ENCODE measurements at places on chromosomes 5 and 9.

DNA sequence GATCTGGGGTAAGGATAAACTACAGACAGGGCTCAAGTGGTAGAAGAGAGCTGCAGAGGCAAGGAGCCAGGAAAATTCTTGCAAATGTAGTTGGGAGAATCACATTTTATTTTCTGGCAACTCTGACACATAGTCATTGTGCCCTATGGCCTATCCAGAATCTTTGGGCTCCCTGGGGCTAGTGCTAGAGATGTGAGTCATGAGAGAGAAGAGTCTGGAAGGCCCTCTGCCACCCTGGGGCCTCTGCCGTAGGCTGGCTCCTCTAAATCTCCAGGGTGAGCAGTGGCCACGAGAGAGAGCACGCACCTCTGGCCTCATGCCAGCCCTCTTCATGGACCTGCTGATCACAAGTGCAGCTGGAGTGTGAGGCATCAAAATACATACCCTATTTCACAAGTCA is 74.3 kb upstream of the SSBP2 start:
- peak; percentile 85 for DNase-seq

DNA sequence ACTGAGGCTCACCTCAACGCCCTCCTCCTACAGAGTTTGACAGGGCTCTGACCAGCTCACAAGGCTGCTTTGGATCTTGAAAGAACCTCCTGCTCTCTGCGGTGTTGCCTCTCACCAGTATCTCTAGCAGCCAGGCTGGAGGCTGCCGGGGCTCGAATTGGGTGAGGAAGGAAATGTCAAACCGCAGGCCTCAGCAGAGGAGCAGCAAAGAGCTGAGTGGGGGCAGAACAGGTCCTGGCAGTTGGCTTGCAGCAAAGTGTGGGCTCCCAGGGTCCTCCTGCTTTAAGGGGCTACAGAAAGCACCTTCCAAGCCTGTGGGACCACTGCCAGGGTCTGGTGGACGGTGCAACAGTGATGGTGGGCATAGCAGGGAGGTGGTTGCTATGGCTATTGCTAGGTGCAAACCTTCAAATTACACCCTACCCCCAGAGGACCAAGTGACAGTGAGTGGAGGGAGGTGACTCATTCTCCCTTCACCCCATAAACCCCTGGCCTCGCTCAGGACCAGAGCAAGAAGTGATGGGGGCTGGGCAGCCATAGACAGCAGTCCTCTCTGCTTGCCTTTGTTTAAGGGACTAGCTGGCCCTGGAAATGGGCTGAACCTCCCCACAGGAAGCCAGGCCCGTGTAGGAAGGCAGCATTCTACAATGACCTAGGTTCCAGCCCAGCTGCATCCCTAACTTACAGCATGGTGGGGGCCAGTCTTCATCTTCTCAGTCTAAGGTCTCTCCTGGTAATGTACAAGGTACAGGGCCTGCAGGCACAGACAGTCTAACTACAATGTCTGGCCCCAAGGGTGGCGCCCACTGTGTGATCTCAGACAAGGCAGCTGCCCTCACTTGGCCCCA is 18.7 kb downstream of the LCP2 start:
- DNase-seq: no peak

- no peak for DNase-seq
Measured at GRCh38 chr5:1746371-1747078, 53.1 kb downstream of the MRPL36 start.

DNA sequence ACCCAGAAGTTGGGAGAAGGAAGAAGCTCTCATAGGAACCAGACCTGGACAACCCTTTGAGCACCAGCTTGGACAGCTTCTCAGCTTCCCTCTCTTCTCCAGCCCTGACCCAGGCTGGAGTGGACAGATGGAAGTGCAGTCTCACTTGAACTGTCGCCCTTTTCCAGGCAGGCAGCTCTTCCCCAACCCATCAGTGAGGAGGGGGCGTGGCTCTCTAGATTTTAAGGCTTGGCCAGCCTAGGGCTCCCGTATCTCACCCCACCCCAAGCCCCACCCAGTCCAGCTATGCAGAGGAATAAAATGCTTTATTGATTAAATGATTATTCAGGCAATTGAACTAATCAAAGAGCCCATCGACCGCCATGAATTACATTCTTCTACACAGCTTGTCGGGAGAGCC is 2.2 kb downstream of the PAX5 start:
- no peak for DNase-seq

DNA sequence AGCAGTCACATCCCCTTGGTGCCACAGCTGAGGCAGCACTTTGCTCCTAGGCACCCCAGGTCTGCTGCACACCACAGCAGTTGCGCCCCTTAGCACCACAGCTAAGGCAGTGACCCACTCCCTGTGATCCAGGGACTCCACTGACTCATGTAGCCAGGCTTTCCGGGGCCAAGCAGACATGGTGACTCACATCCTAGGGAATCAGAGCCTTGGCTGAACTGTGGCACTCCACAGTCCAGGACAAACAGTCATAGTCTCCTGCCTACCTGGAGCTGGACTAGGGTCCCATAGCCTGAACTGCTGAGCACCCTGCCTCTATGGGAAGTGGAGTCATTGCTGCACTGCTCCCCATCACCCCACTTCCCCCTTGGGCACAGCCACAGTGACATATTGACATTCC is 338.7 kb downstream of the NPR3 start:
- DNase-seq: no peak

GRCh38 chr9:16867576-16868311 is 2.7 kb downstream of the BNC2 start:
- no peak for DNase-seq

DNA sequence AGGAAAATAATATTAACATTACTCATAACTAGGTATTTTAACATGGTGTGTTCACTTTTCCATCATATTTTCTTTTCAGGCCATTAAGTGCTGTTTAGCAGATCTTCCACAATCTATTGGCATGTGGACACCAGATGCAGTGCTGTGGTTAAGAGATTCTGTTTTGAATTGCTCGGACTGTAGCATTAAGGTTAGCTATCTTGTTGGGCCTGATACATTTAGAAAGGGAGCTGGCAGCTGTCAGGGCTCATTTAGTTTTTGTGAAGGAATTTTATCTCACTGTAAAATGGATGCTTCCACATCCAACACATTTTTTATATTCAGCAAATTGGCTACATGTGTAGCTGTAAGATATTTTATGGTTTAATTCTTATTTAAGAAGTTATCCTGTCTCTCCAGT is 20.7 kb upstream of the TMOD1 start:
- DNase-seq: no peak

DNA sequence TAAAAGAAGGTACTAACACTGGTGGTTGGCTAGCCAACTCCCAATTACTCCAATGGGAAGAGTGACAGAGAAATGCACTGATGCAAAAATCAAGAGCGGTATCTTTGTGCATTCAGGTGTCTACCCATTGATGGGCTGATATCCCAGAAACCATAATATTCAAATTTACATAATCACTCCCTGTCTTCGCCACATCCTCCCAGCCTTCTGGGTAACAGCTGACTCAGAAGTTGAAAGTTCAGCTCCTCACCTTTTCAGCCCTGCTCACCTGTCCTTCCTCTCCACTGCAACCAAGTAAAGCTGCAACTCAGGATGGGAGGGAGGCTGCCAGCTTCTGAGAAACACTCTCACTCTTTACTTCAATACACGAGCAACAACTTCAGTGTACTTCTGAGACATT is 6.9 kb downstream of the SUSD1 start:
- no peak for DNase-seq

DNA sequence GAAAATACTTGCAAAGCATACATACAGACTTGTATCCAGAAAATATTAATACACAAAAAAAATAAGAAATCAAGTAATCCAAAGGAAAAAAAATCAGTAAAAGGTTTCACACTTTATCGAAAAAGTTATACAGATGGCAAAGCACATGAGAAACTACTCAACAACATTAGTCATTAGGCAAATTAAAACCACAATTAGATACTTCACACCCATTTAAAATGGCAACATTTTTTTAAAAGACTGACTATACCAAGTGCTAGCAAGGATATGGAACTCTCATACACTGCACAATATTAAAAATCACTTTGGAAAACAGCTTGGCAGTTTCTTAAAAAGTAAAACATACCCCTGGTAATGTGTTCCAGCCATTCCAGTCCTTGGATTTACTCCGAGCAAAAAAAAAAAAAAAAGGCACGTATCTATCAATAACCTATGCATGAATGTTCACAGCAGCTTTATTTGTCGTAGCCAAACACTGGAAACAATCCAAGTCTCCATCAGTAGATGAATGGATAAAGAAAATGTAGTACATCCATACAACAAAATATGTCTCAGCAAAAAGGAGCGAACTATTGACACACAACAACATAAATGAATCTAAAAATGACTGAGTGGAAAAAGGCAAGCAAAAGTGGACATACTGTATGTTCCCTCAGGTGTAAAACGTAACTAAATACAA is 66.0 kb downstream of the GNAQ start:
- no peak for DNase-seq

- no peak for DNase-seq
Measured at GRCh38 chr5:139381837-139382761, 998 bp downstream of the SLC23A1 start.

DNA sequence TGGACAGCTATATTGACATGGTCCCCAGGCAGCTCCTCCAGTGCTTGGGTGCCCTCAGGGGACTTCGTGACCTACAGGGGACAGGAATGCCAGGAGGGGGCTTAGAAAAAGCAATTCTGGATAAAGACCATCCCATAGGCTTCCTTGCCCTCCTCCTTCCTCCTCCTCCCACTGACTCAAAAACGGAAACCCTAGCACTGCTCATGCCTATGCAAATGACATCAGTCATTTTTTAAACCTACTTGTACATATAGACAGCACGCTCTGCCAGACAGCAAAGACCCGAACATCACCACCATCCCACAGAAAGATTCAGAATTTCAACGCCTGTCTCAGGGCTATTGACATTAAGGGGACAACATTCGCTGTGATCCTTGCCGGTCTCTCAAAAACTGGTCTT is 11.0 kb downstream of the IGFBPL1 start:
- DNase-seq: no peak

- DNase-seq: no peak
Measured at GRCh38 chr9:105697871-105698270, 3.5 kb downstream of the TMEM38B start.

DNA sequence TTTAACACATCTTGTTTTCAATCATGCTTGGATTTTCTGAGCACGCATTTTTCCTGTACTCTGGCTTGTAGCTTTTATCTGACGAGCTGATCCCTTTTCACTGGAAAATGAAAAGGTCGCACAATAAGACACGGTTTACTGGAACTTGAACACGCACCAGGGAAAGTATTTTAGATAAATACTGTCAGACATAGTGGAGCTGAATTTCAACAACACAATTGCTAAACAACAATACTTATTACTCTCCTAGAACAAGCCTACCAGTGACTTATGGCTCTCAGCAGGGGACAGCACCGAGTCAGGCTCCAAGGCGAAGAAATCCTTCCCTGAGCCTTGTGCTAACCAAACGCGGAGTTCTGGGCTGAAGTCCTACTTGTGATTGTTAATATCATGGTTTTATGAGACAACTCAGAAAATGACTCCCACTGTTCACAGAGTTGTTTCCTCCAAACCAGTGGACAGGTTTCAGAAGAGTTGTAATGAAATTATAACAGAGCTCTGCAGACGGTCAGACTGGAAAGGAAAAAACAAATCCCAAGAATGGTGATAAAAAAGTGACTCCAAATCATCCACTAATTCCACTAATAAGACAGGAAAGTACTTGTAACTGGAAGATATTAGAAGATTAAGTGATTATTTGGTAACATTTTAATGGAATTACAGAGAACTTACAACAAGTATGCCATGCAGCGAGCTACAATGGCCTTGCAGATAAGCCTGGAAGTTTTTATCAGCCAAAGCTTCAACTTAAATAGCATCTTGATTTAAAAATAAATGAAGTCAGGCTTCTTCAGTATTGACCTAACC is 359.6 kb downstream of the EBF1 start:
- DNase-seq: no peak

DNA sequence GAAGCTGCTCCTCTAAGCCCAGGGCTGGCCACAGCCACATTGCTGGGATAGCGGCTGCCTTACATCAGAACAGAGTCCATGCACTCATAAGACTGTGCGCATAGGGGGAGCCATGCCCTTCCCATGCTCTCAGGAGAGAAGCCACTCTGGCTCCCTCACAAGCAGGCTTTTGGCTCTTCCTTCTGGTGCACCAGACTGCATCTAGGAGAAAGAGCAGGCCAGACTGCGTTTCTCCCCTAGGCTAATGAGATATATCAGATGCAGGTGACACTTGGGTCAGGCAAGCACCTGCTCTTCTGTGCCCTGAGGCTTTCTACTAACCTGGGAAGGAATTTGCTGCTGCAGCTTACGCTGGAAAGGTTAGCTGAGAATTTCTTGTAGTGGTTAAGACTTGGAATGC is 43.2 kb upstream of the BRINP1 start:
- DNase-seq: no peak

DNA sequence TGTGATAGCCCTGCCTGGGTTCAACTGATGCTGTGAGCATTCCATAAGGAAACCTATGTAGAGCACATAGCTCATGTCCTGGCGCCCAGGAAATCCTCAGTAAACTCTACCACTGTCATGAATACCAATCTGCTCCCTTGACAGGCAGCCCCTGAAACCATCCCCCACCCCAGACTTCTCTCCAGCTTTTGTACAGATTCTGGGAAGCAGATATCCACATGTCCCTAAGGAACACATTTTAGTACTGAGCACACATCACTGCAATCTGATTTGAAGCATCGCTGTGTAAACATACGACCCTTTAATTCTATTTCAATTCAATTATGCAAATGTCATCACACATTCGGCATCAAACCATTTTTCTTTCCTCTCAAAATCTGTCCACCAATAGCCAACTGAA is 89.5 kb upstream of the FSTL4 start:
- no peak for DNase-seq

DNA sequence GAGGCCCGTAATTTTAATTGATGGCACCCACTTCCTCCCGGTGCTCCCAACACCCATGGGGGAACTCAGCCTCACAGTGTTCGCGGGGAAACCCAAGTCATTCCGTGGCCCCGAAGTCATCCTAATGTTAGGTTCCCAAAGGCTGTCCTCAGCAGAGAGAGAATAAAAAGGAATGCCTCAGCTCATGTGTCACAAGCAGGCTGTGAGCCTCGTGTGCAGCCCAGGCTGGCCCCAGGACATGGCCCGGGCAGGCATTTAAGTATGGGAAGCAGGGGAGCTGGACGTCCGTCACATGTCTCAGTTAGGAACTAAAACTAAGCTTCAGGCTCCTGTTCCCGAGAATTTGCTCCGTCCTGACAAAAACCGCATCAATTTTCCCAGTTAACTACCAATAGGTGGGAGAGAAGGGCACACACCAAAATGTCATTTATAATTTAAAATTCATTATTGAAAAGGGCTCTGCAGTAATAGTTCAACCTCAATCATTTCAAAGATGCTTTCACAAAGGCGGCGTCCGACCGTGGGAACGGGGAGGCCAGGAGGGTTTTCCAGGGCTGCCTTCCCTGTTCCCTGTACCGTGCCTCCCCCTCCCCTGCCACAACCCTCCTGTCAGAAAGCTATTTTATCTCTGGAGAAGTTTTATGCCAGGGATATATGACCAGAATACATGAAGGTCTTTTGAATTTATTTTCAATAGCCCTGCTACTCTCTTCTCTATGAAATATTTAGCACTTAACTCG is 137.3 kb downstream of the FSTL4 start:
- DNase-seq: no peak

- no peak for DNase-seq
Measured at GRCh38 chr5:4651806-4652565, 488.1 kb upstream of the ADAMTS16 start.
